Stimulated activated CD8-positive, alpha-beta memory T cell treated with anti-CD3 and anti-CD28 coated beads, Interleukin-2, amount 100 ng/mL, for 1 hour (primary cell): ENCODE measurements at places on chromosomes 16 and 17.

GRCh38 chr17:4327606-4328005, 38.9 kb downstream of the UBE2G1 start:
- no peak for DNase-seq

GRCh38 chr17:14153374-14153773, 83.3 kb downstream of the CDRT15 start:
- no peak for DNase-seq

GRCh38 chr17:81196505-81197408, 26.0 kb downstream of the CEP131 start:
- no peak for DNase-seq

GRCh38 chr16:53925107-53925410, 221.1 kb downstream of the FTO start:
- no peak for DNase-seq

DNA sequence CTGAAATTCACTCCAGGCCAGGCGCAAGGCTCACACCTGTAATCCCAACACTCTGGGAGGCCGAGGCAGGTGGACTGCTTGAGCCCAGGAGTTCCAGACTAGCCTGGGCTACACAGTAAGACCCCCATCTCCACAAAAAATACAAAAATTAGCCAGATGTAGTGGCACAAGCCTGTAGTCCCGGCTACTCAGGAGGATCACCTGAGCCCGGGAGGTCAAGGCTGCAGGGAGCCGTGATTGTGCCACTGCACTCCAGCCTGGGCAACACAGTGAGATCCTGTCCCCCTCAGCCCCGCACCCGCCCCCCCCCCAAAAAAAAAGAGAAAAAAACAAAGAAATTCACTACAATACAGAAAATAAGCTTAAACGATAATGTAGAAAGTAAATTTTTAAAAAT, 31.5 kb downstream of the MBTPS1 start:
- no peak for DNase-seq

DNA sequence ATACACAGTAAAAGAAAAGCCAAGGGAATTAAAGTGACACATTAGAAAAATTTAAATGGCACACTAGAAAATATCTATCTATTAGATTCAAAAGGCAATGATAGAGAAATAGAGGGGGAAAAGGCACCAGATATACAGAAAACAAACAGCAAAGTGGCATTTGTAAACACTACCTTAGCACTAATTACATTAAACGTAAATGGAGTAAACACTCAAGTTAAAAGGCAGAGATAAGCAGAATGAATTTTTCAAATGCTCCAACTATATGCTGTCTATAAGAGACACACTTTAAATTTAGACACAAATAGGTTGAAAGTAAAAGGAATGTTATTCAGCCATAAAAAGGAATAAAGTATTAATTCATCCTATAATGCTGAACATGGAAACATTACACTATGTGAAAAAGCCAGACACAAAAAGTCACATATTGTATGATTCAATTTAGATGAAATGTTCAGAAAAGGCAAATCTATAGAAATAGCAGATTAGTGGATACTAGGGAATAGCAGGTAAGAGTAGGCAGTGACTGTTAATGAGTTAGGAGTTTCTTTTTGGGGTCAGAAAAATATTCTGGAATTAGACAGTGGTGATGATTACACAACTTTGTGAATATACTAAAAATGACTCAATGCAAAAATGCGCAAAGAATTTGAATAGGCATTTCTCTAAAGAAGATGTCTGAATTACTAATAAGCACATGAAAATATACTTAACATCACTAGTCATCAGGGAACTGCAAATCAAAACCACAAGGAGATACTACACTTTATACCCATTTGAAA, 92.4 kb downstream of the BRIP1 start:
- no peak for DNase-seq

- no peak for DNase-seq
Measured at GRCh38 chr16:64051824-64052223, 1070.0 kb downstream of the CDH11 start.

GRCh38 chr17:35918665-35919064, 11.9 kb downstream of the RDM1 start:
- DNase-seq, result no peak

- DNase-seq, result no peak
Measured at GRCh38 chr17:8948462-8948861, 17.0 kb downstream of the PIK3R5 start.

- no peak for DNase-seq
Measured at GRCh38 chr16:55615071-55615470, 40.7 kb upstream of the SLC6A2 start.

- DNase-seq, result no peak
Measured at GRCh38 chr17:56667925-56668458, 74.5 kb downstream of the NOG start.

- no peak for DNase-seq
Measured at GRCh38 chr17:14197586-14197985, 39.1 kb downstream of the CDRT15 start.

DNA sequence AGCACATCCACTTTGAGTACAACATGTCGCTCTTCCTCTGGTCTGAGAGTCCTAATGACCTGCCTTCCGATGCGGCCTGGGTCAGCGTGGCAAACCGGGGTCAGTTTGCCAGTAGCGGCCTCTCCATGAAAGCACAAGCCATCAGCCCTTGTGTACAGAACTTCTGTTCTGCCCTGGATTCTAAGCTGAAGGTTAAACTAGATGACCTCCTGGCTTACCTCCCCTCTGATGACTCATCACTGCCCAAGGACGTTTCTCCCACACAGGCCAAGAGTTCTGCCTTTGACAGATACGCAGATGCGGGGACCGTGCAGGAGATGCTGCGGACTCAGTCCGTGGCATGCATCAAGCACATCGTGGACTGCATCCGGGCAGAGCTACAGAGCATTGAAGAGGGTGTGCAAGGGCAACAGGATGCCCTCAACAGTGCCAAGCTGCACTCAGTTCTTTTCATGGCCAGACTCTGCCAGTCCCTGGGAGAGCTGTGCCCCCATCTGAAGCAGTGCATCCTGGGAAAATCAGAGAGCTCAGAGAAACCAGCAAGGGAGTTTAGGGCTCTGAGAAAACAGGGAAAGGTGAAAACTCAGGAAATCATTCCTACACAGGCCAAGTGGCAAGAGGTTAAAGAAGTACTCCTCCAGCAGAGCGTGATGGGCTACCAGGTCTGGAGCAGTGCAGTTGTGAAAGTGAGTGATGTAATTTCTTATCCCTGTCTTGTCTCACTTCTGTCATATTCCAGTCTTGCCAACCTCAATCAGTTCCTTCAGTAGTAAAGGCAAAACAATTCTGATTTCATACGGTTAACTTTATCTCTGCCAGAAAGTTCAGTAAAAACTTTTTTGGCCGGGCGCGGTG, 8.6 kb downstream of the COG1 start:
- DNase-seq, result no peak

DNA sequence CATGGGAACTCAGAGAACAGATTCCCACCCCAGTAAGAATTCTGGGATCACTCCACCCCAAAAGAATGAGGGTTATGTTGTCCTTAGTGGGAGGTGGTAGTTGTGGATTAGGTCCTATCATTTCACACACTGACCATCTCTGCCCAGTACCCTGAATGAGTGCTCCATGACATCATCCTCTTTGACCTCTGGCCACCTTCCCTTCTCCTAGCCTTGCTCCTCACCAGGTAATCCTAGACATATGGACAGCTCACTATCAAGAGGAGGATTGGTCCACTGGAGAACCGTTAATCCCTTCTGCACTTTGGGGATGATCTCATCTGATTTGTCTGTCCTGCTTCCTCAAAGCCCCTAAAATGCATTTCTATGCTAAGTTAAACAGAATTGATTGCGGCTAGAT, 538.2 kb upstream of the HSBP1 start:
- DNase-seq, result no peak

- DNase-seq, result no peak
Measured at GRCh38 chr17:80825471-80826345, 165.9 kb upstream of the CHMP6 start.

- DNase-seq, result no peak
Measured at GRCh38 chr17:73419881-73420280, 108.1 kb upstream of the CDC42EP4 start.

GRCh38 chr16:82639666-82640336, 13.0 kb downstream of the CDH13 start:
- no peak for DNase-seq

- no peak for DNase-seq
Measured at GRCh38 chr17:76252040-76252954, 12.0 kb upstream of the RNF157 start.

DNA sequence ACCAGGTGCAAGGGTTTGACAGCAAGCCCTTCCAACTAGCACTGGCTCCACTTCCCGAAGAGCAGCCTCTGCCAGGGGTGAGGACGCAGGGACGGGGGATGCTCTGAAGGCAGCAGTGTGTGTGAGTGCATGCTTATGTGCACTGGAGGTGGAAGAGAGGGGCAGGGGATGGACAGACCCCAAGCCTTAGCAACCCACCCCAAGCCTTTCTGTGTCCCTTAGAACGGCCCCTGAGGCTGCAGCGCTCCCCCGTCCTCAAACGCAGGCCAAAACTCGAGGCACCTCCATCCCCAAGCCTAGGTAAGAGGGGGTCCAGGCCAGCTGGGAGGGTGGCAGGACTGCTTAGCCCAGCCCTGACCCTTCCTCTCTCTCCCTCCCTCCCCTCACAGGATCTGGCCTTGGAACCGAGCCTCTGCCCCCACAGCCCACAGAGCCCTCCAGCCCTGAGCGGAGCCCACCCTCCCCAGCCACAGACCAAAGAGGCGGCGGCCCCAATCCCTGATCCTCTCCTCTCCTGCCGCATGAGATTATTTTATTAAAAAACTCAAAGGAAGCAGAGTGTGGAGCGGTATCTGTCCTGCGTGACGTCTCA, 2.9 kb downstream of the ACD start:
- DNase-seq, result no peak

DNA sequence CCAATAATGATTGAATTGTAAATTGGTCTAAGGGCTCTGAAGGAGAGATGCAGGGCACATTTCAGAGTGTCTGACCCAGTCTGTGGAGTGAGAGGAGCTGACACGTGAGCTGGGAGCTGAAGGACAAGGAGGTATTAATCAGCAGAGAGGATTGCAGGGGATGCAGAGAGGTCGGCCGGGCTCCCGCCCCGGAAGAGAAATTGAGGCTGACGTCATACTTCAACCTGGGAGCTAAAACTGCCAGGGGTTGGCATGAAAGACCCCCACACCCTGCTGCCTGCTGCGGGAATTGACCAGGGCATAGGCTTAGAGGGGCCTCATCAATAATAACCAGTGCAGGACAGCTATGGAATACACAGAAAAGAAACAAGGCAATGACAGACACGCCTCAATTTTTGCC, 53.6 kb upstream of the CLEC19A start:
- DNase-seq, result no peak

GRCh38 chr17:63430223-63430622, 15.9 kb downstream of the CYB561 start:
- no peak for DNase-seq

DNA sequence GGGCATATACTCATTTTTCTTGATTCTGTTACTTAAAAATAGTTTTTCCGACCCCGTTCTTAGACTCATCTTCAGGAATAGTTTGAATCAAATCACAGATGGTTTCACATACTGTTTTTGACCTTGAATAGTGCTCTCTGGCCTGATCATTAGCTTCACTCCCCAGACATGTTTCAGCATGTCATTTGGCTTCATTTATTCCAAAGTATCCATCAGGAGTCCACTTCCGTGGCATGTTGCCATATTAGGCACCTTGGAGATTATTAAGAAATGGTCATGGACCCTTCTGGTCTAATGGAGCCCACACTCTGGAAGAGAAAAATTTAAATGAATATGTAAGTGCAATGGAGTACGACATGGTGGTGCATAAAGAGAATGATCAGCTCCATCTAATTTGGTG, 222.3 kb downstream of the FTO start:
- DNase-seq, result no peak

- DNase-seq, result no peak
Measured at GRCh38 chr17:40705584-40705983, 2.0 kb upstream of the KRT24 start.

DNA sequence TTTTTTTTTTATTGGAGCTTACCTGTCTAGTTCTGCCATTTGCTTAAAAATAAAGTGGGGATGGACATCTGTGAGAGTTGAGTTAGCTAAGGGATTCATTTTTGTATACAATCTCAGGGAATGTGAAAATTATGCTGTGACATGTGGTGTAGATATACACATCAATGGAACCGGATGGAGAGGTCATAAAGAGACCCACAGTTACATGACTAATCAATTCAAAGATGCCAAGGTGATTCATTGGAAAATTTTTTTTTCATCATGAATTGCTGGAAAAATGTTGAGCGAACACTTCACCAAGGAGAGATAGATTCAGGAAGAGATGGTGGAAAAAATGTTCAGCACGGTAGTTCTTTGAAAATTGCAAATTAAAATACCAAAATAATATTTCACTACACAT, 605.4 kb upstream of the KIF2B start:
- DNase-seq, result no peak

GRCh38 chr16:49583911-49584310, 210.3 kb downstream of the C16orf78 start:
- no peak for DNase-seq

DNA sequence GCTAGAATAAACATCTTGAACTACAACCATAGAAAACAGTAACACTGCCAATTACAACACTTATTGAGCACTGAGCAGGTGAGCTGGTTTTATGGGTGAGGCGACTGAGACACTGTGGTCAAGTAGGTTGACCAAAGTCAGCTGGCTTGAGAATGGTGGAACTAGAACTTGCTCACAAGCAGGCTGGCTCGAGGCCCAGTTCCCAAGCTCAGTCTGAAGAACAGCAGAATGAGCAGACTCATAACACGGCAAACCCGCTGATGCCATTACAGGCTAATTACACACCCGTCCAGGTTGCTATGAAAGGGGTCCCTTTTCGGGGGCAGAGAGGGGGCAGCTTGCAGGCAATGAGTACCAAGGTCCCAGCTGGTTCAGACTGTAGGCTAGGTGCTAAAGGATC, 6.5 kb downstream of the ZZEF1 start:
- DNase-seq, result no peak

DNA sequence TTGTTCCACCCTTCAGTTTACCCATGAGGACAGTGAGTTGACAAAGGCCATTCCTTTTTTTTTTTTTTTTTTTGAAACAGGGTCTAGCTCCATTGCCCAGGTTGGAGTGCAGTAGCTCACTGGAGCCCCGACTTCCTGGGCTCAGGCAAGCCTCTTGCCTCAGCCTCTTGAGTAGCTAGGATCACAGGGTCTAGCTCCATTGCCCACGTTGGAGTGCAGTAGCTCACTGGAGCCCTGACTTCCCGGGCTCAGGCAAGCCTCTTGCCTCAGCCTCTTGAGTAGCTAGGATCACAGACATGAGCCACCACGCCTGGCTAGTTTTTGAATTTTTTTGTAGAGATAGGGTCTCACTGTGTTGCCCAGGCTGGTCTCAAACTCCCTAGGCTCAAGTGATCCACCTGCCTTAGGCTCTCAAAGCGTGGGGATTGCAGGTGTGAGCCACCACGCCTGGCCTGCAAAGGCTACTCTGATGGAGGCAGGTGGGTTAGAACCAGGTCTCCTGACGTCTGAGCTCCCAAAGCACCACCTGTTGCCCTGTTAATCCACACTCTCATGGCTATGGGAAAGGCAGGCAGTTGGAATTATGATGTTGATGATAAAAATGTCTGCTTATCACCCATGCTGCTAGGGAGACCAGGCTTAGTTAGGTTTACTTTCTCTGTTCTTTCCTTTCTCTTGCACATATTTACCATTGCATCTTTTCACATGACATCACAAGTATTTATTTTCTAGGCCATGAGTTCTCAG, 65.2 kb downstream of the KSR1 start:
- DNase-seq, result no peak

- no peak for DNase-seq
Measured at GRCh38 chr16:26665166-26665939, 401.4 kb upstream of the C16orf82 start.

- no peak for DNase-seq
Measured at GRCh38 chr16:63289834-63290460, 1253.7 kb upstream of the CDH8 start.

- DNase-seq, result no peak
Measured at GRCh38 chr17:12180644-12181261, 160.1 kb downstream of the MAP2K4 start.
